Activated gamma-delta T cell treated with Interleukin-2 at 50 U/mL for 16 hours (primary cell): ENCODE measurements at places on chromosomes 5 and 9.

- no peak for DNase-seq
Observed at GRCh38 chr9:117121316-117121715, 293.5 kb downstream of the ASTN2 start.

DNA sequence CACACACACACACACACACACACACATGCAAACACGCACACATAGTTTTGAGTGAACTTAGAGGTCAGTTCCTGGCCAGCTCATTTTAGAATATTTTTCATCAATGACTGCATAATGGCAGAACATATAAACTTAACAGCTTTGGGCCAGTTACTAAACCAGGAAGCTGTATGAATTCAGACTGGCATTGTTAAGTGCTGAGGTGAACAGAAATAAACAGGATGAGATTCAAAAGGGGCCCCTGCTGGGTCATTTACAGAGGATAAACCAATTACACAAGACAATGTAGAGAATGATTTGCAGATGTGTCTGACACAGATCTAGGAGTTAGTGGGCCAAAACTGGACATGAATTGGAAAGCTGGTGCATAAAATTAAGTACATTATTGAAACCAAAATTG, 44.6 kb downstream of the MARCHF11 start:
- DNase-seq = no peak

DNA sequence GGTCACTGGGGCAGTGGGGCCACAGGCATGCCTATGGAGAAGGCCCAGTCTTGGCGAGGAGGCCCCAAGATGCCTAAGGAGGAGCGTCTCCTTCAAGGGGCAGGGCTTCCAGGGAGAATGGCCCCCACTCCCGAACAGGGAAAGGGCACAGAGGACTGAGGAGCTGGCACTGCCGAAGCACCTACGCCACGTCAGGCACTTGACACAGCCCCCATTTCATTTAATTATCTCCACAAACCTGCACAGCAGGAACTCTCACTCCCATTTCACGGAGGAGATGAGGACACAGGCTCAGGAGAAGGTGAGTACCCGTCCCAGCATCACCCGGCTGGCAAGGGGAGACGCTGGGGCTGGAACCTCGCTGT, 26.0 kb downstream of the EGR1 start:
- DNase-seq = no peak

DNA sequence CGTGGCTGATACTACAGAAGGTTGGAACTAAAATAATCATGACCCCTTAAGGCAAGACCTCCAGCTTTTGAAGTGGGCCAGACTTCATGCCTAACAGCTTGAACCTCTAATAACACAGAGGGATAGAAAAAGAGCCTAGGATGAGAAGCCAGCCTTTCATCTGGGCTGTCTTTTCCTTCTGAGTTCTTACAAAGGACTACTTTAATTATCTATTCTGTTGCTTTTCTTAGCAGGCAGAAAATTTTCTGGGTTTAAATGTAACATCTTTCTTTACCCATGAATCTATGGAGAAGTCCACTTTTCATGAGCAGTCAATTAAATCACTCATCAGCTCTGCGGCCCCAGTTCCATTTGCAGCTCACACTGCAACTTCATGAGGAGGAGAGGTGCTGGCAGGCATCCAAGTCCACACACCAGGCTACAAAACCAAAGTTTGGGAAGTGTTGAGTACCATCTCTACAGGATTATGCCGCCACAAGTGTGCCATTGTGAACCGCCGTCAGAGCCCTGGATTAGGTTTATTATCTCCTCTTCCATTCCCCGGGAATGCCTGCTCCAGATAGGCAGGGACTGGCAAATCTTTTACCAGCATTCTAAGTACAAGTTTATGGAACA, 192.0 kb downstream of the TLE4 start:
- no peak for DNase-seq

DNA sequence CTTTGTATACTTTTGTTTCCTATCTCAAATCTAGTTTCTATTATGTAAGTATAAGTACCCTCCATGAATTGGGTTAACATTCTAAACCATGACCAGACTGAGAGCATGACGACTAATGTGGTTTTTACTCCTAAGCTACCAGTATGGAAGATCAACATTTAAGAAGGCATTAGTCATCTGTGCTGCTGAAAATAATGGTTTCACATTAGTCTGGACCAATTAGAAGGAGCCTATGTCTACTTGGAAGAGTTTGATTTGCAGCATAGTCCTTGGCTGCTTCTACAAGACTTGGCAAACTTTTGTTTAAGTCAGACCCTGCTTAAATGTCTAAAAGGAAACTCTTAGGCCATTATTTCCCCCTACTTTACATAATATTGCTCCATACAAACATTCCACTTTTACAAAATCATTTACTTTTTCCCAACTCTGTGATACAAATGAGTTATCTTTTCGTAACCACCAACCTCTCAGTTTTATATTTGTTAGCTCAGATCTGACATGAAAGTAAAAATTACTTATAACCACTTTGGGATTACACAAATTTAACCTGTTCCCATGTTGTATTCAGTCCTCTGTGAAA, 186.7 kb downstream of the COMMD10 start:
- no peak for DNase-seq

GRCh38 chr5:157266286-157267007, 524 bp downstream of the CYFIP2 start:
- peak; percentile 50 for DNase-seq

DNA sequence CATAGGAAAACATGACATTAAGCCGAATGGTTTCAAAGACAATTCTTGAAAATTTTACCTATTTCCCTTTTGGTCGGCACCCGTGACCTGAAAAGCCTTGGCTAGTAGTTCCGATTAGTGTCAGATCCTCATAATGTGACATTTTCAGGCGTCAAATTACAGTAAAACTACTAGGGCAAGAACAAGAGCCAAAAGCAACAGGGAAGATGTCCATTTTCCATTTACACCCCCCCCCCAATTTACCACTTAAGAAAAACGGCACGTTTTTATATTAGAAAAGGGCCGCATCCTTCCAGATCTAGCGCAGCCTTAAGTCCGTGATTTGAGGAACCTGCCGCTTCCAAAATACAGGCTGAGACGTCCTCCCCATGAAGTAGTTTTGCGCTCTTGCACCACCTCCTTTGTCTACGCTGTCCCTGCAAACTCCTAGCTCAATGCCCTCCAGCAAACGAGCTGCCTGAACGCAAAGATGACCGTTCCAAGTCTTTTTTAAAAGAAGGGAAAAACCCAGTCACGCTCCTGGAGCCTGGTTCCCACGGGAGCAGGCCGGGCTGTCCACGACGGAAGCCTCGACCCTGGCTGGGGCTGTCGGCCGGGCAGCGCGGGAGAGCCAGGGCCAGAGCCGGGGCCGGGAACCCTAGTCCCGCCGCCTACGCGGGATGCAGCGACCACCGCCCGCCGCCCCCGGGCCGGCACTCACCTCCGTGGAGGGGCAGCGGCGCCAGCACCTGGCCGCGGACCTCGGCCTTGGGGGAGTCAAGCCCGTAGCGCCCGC, 616 bp downstream of the RNF130 start:
- DNase-seq = no peak

- DNase-seq = no peak
Observed at GRCh38 chr5:72166070-72166979, 59.0 kb downstream of the MAP1B start.

DNA sequence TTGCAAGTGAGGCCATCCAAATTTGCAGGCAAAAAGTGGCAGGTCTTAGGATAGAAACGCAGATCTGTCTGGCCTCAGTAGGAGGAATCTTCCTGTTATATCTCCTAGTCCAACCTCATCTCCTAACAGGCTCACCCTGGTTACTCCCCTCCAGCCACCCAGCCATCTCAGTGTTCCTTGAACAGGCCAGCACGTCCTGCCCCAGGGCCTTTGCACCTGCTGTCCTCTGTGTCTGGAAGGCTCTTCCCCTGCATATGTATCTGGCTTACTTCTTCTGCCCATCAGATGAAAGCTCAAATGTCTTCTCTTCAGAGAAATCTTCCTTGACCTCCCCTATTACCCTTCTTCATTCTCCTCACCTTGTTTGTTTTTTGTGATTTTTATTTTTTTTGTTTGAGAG, 107.3 kb upstream of the ALDH1B1 start:
- no peak for DNase-seq

GRCh38 chr9:86700629-86701028, 246.7 kb downstream of the GAS1 start:
- DNase-seq = no peak

DNA sequence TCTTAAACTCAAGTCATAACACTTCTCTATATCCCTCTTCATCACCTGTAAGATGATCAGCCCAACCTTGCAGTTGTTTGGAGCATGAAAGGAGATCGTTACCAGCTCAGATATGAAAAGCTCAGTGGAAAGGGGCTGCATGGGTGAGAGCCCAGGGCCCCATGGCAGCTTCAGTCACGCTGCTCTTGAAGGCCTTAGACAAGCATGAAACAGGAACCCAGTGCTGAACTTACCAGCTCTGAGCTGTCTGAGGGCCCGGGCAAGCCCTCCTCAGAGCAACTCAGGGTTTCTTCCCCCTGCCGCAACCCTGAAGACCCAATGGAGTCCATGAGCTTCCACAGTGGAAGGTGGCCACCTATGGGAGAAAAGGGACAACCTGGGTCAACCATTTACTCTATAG, 3.3 kb downstream of the HK3 start:
- no peak for DNase-seq

DNA sequence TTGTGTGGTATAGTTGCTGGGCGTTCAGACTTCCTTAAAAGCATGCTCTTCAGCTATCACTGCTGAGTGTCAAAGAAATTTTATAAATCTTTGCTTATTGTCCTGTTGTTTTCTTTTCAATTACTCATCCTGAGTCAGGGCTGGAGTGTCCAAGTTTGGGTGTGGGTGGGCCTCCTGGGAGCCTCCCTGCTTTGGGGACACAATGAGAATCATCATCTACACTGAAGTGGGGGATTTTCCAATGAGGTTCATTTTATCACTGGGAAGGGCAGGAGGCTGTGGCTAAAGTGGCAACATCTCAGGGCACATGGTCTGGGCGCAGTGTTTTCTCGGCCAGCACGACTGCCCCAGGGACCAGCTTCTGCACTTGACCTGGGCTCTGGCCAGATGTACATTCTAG, 19.5 kb downstream of the GFPT2 start:
- no peak for DNase-seq
